ENCODE measurements at places on chromosomes 2 and 18.

DNA sequence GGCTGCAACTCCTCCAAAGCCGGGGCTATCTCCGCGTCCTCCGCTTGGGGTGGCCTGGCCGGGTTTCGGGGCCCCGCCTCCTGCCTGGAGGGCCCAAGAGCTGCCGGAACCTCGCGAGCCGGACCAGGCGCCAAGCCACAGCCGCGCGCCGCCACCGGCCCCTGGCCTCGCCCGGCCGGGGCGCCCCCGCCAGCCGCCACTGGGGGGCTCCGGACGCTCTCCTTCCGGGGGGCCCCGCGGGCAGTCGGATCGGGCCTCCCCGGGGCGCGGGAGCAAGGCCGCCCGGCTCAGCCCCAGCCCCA, 17.4 kb upstream of the HAAO start:
- no peak for DNase-seq

GRCh38 chr2:126303113-126303512, 352.8 kb upstream of the GYPC start:
- no peak for DNase-seq

- DNase-seq: no peak
Observed at GRCh38 chr18:13982126-13982525, 66.8 kb upstream of the MC2R start.

DNA sequence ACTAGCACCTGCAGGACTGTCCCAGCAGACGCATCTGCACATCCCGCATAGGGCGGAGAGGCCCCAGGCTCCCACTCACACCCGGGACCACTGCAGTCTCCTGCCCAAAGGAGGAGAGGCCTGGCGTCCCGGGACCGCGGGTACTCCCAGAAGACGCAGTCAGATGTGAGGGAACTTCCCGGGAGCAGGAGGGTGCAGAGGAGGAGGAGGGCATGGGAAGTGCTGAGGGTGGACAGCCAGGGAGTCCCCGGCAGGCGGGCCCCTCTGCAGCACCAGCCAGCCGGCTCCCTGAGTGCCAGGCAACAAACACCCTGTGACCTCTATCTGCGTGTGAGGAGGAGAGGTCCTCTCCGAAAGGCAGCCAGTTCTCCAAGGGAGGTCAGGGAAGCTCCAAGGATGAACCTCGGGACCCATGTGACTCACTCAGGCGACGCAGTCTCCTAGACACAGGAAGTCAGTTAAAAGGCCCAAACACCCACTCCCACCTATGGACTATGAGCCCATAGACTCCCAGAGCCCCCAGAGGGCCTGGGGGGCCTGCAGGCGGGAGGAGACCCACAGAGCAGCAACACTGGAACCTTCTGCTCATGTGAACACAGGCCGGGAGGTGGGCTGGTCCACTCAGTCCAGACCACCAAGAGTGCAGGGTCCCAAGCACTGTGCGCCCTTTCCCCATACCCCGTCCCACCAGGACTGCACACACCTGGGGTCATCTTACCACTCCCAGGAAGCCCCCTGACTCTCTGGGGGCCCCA, 4.2 kb downstream of the PXDN start:
- DNase-seq: no peak

- no peak for DNase-seq
Observed at GRCh38 chr2:238945433-238946150, 97.7 kb downstream of the TWIST2 start.

GRCh38 chr2:155766342-155767115, 566.0 kb downstream of the NR4A2 start:
- DNase-seq: no peak

- no peak for DNase-seq
Observed at GRCh38 chr18:12403601-12404506, 3.9 kb upstream of the PRELID3A start.

GRCh38 chr2:203650860-203651613, 55.4 kb upstream of the CD28 start:
- peak; percentile 35 for DNase-seq

DNA sequence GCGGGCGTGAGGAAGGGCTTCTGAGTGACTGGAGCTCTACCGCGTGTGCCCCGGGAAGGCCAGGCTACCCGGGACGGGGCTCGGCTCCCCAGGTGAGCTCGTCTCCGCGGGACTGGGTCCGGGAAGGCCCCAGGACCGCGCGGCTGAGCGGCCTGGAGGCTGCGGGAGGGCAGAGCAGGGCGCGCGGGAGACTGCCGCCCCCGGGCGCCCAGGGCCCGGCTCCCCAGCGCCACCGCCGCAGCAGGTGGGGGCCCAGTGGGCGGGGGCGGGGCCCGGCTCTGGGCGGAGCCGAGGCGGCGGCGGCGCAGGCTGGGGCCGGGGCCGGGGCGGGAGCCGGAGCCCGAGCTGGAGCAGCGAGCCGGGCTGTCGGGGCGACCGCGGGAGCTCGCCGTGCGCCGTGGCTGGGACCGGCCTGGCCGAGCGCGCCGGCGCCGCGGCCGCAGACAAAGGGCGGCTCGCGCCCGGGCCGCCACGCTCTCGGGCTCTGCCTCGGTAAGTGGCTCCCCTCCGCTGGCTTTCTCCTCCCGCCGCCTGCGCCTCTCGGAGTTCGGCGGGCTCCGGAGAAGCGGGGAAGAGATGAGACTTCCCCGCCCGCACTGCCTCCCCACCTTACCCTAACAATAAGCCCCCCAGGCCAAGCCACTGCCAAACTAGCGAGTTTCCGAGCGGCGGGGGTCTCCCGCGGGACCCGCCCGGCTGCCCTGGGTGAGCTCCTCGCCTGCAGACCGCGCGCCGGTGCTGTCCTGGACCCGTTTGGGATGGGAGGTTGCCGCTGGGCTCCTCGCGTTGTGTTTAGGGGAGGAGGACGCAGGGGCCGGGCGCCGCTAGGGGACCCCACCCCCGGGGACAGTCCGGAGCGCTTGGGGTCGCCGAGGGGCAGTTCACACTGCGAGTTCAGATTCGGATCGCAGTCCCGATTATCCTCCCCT, at the start of gene MAPK4:
Gene MAPK4 (plus strand): TSS at position 336 of the 929 bp plus-strand sequence. CDS start 103,872 bp downstream, outside the sequence.
- DNase-seq: no peak

DNA sequence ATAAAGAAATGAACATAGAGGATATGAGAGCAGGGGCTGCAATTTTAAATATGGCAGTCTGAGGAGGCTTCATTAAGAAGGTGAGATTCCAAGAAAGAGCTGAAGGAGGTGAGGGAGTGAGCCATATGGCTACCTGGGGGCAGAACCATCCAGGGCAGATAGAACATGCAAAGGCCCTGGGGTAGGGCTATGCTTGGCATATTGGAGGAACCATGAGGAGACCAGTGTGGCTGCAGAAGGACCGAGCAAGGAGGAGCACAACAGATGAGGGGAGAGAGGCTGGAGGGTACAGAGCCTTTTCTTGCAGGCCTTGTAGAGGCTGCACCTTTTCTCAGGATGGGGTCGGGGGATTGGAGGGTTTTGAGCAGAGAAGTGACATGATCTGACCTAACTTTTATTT, 69.5 kb upstream of the GATA6 start:
- no peak for DNase-seq

DNA sequence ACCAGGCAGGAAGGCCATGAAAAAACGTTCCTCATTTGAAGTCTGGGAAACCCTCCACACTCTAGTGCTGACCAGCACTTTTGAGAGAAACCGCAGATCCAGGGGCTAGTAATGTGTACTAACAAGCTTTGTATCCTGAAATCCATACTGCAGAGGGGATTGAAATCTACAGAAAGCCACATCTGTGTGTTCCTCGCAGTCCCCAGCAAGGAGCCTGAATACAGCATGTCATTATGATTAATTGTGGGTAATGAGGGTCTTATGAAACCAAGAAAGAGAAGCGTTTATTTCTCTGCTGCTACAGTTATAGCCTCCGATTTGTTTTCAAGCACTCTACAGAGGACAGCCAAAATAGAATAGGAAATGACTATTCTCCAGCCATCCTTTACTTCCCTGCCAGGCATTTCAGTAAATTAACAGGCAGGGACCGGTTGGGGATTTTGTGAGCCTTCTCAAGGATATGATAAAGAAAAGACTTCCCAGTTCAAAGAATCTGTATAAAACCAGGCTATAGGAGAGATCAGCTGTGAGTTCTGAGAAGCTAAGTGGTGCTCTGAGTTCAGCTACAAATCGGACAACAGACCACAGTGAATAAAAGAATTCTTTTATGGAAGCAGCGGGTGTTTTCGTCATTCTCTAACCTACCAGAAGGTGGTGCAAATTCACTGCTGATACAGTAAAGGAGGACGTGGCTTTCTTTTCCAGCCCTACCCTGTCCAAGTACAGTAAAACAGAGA, 133.4 kb downstream of the INSIG2 start:
- peak; percentile 68 for DNase-seq

DNA sequence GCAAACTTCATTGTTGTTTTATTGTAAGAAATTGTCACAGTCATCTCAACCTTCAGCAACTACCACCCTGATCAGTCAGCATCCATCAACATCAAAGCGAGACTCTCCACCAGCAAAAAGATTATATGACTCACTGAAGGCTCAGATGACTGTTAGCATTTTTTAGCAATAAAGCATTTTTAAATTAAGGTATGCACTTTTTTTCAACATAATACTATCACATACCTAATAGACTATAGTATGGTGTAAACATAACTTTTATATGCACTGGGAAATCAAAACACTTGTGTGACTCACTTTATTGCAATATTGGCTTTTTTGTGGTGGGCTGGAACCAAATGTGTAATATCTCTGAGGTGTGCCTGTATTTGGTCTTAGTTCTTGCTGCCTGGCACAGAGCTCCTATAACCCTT, 15.6 kb downstream of the SCN1A start:
- no peak for DNase-seq

- no peak for DNase-seq
Observed at GRCh38 chr18:58254873-58255511, 211.0 kb downstream of the NEDD4L start.

DNA sequence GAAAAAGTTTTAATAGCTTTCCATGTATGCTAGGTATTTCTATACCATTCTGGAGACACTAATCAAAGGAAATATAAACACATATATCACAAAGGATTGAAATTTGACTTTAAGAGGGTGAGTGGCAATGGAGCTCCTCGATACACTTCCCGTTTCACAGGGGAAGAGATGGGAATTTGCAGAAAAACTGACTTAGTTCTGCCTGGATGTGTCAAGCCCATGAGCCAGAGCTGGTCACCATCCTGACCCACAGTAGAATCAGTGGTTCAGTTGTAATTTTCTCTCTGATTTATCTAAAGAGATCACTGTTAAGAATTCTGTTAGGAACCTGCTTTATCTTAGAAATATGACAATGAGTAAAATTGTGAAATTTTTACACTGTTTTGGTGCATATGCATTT, 34.2 kb downstream of the PLCL1 start:
- DNase-seq: no peak

All from CD4-positive, alpha-beta T cell treated with Interferon alpha-2 for 1 hour (primary cell).